ENCODE measurements at places on chromosomes 6 and 20.

- DNase-seq, result no peak
Measured at GRCh38 chr6:133396984-133397348, 155.8 kb downstream of the EYA4 start.

DNA sequence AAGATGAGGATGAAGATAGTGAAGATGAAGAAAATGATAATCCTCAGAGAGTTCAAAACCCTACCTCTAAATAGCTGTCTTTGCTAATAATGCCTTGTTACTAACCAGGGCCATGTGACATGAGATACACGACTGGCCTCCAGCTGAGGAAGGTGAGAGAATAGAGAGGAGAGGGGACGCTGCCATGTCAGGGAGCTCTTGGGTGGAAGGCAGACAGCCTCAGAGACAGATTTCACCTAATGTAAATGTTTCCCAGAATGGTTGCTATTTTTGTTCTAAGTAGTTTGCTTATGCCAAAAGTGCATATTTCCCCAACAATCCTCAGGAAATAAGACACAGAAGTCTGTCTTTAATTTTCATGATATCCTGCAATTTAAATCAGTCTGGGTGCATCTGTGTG lies 138.4 kb downstream of the ELOVL4 start:
- no peak for DNase-seq

- DNase-seq, result peak; percentile 6
Measured at GRCh38 chr6:75349262-75349984, 64.8 kb upstream of the TMEM30A start.

- DNase-seq, result no peak
Measured at GRCh38 chr6:54294965-54295532, 13.2 kb upstream of the TINAG start.

DNA sequence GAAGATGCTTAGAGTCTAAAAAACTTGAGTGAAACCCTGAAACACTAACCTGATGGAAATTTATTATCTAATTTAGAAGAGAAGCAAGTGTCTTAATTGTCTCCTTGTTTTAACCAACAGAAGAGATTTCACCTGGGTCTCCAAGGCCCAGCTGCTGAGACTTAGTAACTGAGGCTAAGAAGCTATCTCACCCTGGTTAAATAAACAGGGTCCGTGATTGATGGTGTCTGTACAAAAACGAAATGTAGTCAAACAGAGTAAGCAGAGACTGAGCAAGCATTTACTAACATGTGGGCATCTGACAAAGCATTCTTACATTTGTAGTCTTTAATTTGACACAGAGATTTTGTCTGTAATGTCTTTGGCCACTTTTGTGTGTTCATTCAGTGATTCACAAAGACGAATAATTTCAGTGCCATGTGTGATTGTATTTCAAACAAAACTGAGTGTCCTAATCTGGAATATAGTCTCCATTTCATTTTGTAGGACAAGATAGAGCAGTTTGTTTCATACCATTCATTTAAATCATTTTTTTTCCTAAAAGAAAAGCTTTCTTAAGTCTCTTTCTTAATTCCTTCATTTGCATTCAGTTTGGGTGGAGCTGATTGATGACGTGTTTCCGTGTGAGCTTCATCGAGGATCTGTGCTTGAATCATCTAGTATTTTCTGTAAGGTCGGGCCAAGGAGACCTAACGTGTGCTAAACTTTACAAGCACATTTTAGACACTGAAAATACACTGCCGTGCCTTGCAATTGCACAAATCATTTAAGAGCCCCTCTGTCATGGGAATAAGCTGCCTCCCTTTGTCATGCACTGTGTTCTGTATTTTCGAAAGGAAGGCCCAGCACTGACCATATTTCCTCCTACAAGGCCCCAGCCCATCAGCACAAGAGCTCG lies 170.6 kb upstream of the QKI start:
- DNase-seq, result no peak

- no peak for DNase-seq
Measured at GRCh38 chr6:92130944-92131343, 1288.4 kb downstream of the EPHA7 start.

- DNase-seq, result peak; percentile 47
Measured at GRCh38 chr6:51855310-51856082, 231.9 kb downstream of the PKHD1 start.

DNA sequence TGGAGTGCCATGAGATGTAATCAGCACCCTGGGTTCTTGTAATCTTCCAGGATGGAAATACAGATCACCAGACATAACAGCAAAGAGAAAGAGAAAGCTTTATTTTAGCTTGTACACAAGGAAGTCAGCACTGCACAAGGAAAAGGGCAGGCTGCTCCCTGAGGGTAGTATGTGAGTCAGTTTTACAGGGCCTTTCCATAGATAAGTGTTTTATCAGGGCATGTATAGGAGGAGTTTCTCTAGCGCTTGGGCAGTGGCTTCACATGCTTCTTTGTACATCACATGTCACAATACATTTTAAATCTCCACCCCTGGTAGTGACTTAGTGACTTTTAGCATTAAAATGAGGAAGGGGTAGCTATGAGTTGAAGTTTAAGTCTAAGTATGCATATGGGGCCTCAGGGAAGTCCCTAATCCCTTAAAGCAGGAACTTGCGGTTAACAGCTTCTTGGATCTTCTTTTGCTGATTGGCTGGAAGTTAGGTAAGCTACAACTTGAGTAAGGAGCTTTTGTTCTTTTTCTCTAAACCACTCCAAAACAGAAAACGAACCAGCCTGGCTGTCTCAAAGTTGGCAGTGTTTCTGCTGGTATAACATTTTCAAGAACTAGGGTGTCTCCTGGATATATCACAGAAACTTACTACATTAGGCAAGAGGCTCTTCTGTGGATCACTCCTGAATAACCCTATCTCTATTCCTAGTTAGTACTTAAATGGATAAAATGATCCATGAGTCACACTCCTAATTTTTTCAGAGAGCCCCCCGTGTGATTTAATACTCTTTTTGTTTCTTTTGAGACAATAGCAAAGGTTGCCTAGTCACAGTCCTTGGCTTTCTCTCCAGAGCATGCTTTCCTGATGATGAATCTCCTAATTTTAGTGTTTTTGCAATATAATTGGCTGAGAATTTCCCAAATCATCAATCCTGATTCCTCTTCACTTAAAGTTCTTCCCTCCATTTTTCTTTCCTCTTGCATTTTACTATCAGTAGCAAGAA lies 60.2 kb downstream of the MRAP2 start:
- DNase-seq, result peak; percentile 21

DNA sequence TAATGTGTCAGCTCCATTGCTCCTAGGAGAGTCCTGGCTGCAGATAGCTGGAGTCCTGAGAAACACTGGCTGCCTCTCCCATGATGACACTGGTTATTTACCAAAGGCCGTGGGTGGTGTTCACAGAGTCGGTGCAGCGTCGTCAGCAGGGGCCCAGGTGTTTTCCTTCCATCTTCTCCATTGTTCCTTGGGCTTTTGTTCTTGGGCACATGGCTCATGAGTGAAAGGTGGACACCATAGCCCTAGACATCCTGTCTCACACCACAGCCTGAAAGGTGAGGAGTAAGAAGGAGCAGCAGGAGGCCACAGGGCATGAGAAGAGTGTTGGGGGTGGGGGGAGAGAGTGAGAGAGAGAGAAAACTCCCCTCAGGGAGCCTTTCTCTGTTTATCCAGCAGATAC lies 9.1 kb downstream of the CST5 start:
- DNase-seq, result no peak

GRCh38 chr6:31776485-31776988 lies 591 bp downstream of the VWA7 start:
- DNase-seq, result no peak

DNA sequence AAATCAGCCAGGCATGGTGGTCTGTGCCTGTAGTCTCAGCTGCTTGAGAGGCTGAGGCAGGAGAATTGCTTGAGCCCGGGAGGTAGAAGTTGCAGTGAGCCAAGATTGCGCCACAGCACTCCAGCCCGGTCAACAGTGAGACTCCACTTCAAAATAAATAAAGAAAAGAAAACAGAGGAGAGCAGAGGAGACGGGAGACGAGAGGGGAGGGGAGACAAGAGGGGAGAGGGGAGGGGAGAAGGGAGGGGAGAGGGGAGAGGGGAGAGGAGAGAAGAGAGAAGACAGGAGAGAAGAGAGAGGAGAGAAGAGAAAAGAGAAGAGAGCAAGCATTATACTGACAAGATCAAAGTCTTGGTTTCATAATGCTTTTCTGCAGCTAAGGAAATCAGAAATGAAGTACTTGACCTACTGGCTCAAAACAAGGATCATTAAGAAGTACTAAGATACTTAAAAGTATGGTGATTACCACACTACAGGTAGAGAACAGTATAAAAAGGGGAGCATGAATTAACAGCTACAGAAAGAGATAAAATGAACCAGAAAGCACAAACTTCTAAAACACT lies 30.5 kb downstream of the FAM8A1 start:
- DNase-seq, result peak; percentile 50

- peak; percentile 33 for DNase-seq
Measured at GRCh38 chr6:26088344-26088743, 1.1 kb downstream of the HFE start.

All from fibroblast of villous mesenchyme (primary cell).